Caki2 (cell line): ENCODE measurements at places on chromosomes 3 and 15.
A peak's percentile ranks its signal among the peaks of the same experiment; 100 is the strongest.

DNA sequence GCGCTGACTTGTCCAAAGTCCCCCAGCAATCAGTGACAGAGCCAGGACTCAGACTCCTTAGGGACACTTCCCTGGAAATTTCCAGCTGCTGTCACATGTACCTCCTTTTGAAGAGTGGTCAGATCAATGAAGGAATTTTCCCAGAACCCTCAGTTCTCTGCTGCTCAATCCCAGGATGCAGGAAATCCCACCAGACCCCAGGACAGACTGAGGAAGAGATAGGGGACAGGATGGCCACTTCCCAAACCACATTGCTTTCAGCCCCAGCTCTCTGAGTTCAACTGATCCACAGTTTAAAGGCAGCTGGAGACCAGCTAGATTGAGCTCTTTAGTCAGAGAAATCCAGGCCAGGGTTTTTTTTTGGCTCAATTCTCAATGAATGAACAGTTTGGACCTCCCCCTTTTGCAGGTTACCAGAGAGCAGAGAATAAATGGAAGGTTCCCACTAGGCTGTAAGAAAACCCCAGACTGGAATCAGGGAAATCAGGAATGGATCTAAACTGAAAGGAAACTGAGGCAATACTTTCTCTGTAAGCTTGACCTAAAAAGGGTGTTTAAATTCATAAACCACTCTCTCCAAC, 1.5 kb downstream of the CYP1A1 start:
- peak; percentile 48 for DNase-seq

DNA sequence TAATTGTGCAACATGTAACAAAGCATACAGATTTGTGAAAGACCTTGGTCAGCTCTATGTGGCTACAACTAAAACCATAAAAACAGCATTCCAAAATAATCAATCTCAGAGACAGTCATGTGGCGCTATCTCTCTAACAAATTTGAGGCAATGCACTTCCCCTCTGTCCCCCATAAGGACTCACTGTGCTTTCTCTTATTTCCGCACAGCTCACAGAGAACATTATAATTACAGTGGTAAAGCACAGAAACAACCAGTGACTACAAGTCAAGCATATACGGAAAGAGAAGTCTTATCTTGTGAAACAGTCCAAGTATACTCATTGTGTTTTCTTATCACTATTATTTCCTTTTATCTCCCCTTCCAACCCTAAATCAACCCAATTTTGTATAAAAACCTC, 64.3 kb downstream of the RYK start:
- no peak for DNase-seq

DNA sequence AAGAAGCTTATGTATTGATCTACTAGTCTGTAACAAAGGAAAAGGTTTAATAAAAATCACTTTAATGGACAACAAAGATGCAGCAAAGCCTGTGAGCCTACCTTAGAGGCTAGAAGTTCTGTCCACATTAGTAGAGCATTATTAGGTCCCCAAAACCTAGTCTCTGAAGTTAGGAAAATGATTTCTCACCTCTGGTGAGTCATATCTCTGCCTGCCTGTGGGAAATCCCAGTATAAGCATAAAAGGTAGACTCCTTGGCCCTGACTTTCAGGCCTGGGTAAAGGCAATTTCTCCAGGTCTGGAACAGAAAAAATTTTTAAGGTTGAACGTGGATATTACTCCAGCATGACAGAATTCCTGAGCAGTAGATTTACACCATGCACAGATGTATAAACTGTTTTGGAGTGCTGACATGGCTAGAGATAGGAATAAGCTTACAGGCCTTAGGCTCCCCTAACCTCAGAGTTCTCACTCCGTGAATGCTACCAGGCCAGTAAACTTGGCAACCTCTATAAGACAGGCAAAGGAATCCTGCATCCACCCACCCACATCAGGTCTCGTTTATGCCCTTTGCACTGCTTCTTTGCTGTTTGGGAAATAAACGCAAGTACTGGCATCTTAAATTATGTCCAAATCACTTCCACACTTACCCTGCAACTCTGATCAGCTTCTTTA, 104.1 kb downstream of the SERPINI1 start:
- no peak for DNase-seq

DNA sequence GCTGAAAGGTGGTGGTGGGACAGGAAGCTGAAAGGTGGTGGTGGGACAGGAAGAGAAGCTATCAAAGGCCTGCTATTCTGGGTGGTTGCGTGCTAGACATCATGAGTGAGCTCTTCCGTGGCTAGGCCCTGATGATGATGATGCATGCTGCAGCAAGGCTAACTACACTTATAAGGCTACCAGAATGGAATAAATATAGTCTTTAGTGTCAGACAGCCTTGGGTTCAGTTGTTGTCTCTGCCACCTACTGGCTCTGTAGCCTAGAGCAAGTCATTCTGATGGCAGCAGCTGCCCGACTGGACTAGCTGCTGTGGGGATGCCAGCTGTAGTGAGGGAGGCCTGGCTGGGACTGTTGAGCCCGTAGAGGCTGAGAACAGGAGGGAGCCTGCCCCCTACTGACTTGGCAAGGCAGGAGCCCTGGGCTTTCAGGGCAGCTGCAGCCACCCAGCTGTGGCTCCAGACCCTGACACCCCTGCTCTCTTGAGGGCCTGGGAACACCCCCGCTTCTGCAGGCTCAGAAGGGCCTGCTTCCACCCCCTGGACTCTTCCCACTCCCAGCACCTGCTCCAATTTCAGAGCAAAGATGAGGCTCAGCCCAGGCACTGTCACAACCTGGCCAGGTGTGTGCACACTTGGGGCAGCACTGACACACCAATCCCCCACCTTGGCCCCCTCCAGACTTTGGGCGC, 21.4 kb upstream of the ZBED2 start:
- DNase-seq, result no peak

GRCh38 chr3:56469141-56469540, 874 bp upstream of the ERC2 start:
- DNase-seq, result no peak

DNA sequence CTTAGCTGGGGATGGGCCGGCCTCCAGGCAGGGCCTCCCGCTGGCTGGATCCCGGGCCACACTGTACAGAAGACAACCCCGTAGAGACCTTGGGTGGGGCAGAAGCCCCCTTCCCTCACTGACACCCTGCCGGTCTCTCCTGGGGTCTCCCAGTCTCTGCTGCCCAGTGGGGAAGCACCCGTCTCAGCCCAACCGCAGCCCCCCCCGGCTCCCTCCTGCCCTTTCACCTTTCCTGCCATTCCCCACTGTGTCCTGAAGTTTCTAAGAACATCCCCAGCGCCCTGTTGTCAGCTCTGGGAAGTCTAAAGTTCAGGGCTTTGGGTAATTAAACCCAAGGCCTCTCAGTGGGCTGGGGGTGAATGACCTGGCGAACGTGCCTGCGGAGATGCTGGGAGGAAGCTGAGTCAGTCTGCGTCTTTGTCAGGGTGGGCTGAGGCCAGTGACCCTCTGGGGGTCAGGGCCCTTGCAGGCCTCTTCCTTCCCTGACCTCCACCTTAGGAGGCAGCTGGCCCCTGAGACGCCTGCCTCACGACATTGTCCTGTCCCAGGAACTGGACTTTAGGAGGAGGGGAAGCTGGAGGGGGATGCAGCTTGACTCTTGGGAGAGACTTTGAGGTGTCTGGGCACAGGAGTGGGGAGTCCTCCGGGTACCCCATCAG, 1.4 kb upstream of the SLC51A start:
- no peak for DNase-seq

GRCh38 chr3:19652336-19652735, 281.7 kb downstream of the EFHB start:
- DNase-seq, result no peak

- no peak for DNase-seq
These were observed 77.5 kb downstream of the RAD18 start for GRCh38 chr3:8885536-8886316.

DNA sequence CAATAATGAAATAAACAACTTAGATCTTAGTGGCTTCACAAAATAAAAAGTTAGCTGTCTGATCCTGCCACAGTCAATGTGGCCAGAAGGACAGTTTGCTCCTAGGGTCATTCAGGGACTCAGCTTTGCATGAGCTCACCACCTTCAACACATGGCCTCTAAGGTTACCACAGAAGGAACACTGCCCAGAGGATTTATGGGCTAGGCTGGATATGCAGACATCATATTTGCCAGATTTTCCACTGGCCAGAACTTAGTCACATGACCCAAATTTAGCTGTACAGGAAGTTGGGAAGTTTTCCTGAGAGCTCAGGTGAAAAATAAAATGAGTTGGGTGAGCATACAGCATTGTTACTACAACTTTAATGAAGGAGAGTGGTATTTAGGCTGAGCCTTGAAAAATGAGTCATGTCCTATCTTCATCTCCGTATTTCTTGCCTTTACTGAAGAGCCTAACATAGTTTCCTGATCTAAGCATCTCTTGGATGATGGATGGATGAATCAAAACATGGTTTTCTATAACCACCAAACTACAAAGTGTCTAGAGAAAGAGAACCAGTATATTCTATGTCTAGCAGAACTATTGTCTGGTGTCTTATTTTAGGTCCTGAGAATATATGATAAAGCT, 54.9 kb upstream of the TMEM108 start:
- DNase-seq, result no peak

DNA sequence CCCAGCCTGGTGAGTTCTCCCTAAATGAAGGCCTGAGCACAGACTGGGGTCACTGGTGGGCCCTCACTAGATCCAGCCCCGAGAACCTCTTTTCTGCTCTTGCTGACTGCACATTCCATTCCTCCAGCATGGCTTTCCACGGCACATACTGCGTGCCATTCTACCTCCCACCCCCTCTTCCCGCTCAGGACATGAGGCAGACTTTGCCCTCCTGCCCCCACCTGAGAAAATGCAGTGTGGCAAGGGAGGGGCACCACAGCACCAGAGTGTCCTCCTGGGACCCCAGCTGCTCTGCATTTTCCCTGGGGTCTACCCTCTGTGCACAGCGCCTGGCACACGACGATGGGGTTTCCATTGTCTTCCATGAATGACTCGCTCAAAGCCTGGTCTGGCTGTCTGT, 6.1 kb upstream of the SLCO2A1 start:
- DNase-seq, result no peak
